Activated T-cell treated with anti-CD3 and anti-CD28 coated beads, Interleukin-2, amount 50 U/mL, for 72 hours (primary cell): ENCODE measurements at places on chromosomes 16 and 17. TPM values are rescaled to one million over a fixed set of nuclear protein-coding genes. Genes with fewer than 3 reads are reported as not detected.
A peak's percentile ranks its signal among the peaks of the same experiment; 100 is the strongest.

ASIC2 gene
- total RNA-seq: not detected

DNA sequence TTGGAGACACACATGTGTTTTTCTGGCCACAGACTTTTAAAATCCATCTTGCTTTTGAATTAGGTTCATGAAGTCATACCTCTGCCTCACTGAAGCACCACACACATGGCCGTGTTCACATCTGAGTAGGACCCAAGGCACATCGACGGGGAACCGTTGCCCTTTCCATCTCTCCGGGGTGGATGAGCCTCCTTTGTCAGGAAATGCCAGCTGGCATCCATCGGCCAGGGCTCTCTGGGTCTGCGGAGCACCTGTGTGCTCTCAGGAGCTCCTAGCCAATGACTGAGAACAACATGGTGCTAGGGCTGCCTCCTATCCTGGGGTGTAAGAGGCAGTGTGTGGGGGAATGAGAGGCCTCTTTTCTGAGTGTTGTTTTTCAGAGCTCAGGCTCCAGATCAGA lies 24.5 kb upstream of the NKD1 start:
- H3K4me3 ChIP-seq: no peak overlapping the region
- no peaks in the 10 kb centered on the region for H3K36me3 ChIP-seq
- no peaks in the 10 kb centered on the region for H3K4me1 ChIP-seq
- no peak for DNase-seq

- H3K4me1 ChIP-seq: no peaks in the 10 kb centered on the region
- H3K27ac ChIP-seq: no peak overlapping the region
- DNase-seq: no peak
Observed at GRCh38 chr17:3213587-3213986, 6.1 kb downstream of the OR1A1 start.

DNA sequence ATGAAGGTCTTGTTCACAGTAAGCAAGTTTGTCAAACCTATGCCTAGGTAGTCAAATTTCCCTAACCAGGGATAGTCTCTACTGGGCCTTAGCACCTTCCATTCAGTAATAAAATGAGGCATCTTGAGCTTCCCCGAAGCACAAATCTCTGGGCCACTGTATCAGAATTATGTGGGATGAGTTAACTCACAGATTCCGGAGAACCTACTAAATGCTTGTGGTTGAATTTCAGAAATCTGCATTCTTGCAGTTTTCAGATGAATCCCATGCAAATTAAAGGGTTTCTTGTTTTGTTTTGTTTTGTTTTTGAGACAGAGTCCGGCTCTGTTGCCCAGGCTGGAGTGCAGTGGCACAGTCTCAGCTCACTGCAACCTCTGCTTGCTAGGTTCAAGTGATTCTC lies 478.8 kb upstream of the HSBP1 start:
- H3K36me3 ChIP-seq: no peaks in the 10 kb centered on the region
- H3K27ac ChIP-seq: no peak overlapping the region
- no peak overlapping the region for H3K4me3 ChIP-seq

DCTPP1 gene
- total RNA-seq: 56.5 TPM

DNA sequence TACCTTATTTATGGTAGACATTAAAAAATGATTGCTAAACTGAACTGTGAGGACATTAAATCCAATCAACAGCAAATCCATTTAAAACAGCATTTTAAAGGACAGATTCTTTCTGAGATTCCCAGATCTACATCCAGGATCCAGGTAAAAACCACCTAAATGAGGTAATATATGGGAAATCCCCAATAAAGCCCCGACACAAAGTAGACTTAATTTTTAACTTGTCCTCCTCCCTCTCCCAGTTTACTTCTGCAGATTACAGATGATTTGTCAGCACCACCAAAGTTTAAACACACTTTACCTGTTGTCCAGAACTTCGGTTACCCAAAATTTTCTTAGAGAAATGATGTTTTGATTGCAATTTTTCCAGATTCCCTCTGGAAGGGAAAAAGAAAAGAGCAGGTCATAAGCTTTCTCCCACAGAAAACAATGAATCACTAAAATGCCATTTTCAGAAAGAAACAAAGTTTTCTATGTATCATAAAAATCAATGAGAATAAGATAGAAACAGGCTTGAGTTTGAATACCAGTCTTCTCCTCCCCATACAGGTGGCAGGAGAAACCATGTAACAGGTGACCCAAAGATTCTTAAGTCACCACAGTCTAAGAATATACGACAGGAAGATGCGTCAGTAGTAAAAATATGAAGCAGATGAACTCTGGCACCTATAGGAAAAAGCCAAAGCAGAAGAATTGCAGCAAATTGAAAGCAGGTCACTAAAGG lies 22.8 kb downstream of the GJC1 start:
- no peaks in the 10 kb centered on the region for H3K4me1 ChIP-seq
- no peak overlapping the region for H3K4me3 ChIP-seq
- H3K27ac ChIP-seq: no peak overlapping the region
- H3K27me3 ChIP-seq: peaks cover 5% of the 10 kb centered on the region
- H3K36me3 ChIP-seq: no peaks in the 10 kb centered on the region
- no peak for DNase-seq

WFIKKN1 gene
- total RNA-seq: 0.49 TPM

DNA sequence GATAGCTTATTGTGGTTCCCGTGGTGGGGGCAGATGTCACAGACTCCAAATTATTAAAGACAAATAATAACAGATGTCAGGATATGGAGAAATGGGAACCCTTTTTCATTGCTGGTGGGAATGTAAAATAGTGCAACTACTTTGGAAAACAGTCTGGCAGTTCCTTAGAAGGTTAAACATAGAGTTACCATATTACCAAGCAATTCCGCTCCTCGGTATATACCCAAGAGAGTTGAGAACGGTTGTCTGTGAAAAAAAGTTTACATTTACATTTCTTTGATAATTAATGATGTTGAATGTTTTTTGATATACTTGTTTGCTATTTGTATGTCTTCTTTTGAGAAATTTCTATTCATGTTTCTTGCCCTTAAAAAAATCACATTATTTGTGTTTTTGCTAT lies 41.2 kb downstream of the OR1D5 start:
- no peaks in the 10 kb centered on the region for H3K27me3 ChIP-seq
- DNase-seq: no peak
- H3K27ac ChIP-seq: no peak overlapping the region
- peaks cover 26% of the 10 kb centered on the region for H3K36me3 ChIP-seq

GRCh38 chr16:83335076-83335475 lies 472.7 kb upstream of the HSBP1 start:
- H3K4me1 ChIP-seq: no peaks in the 10 kb centered on the region
- H3K27me3 ChIP-seq: no peaks in the 10 kb centered on the region
- no peak overlapping the region for H3K4me3 ChIP-seq
- H3K27ac ChIP-seq: no peak overlapping the region
- no peaks in the 10 kb centered on the region for H3K36me3 ChIP-seq

UTS2R gene
- total RNA-seq: not detected

DNA sequence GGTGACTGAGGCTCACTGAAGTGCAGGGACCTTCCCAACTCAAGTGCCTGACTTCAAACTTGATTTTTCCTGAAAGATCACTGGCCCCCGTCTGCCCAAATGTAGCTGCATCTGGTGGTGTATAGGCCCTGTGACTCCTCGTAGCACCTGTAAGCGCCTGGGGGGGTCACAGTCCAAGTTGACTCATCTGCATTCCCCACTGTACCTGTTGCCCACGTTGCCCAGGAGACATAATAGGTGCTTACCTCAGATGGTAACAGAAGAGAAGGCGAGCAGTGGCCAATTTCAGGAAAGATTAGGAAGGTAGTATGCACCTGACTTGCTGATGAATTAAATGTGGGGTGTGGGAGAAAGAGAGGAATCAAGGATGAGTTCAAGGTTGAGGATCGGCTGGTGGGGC lies 44.1 kb upstream of the EMP2 start:
- H3K4me1 ChIP-seq: no peaks in the 10 kb centered on the region
- no peak overlapping the region for H3K27ac ChIP-seq
- no peaks in the 10 kb centered on the region for H3K36me3 ChIP-seq
- no peak overlapping the region for H3K4me3 ChIP-seq
- no peak for DNase-seq

LGALS9 gene
- total RNA-seq: 44.8 TPM

- no peak overlapping the region for H3K4me3 ChIP-seq
- no peak for DNase-seq
- H3K4me1 ChIP-seq: peaks cover 8% of the 10 kb centered on the region
- H3K27ac ChIP-seq: no peak overlapping the region
- no peaks in the 10 kb centered on the region for H3K27me3 ChIP-seq
Observed at GRCh38 chr16:24163935-24164334, 92.2 kb upstream of the CACNG3 start.

GRCh38 chr16:23013484-23013883 lies 135.8 kb downstream of the USP31 start:
- H3K4me1 ChIP-seq: no peaks in the 10 kb centered on the region
- H3K36me3 ChIP-seq: no peaks in the 10 kb centered on the region
- peaks cover 4% of the 10 kb centered on the region for H3K27me3 ChIP-seq
- no peak overlapping the region for H3K4me3 ChIP-seq

FLOT2 gene
- total RNA-seq: 141 TPM

DNA sequence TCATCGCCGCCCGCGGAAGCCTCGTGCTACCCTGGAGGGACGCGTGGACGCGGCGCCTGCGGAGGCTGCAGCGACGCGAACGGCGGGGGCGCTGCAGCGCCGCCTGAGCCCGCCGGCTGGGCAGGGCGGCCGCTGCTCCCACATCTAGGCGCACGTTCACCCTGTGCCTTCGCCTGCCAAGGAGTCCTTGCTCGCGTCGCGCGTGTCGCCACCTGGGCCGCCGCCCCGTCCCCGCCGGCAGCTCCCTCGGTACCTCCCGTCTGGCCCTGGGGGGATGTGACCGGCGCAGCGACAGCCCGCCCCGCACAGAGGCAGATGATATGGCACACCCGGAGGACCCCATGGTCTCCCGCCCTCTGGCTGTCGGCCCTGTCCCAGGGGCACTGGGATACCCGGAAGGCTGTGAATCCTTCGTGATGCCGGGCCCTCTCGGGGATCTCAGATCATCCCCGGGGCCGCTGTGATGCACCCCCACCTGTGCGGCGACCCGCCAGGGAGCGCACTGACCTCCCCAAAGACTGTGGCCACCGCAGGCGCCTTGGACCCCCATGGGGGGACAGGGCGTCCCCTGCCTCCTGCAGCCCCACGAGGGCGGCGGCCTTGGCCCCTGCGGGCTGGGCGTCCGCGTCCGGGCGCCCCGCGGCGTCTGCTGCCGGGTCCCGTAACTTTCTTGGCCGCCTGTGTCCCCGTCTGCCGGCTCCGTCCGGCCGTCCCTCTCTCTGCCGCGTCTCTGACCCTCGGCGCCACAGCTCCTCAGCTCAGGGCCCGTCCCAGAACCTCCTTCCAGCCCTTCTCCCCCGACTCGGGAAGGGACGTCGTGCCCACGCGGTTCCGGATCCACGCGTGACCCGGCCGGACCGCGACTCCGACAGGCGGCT lies 689 bp upstream of the TBC1D24 start:
- H3K27me3 ChIP-seq: peaks cover 19% of the 10 kb centered on the region
- peak; percentile 63 for DNase-seq
- H3K27ac ChIP-seq: no peak overlapping the region
- H3K4me3 ChIP-seq: peak overlapping the region; percentile 84
- peaks cover 21% of the 10 kb centered on the region for H3K4me1 ChIP-seq

DNA sequence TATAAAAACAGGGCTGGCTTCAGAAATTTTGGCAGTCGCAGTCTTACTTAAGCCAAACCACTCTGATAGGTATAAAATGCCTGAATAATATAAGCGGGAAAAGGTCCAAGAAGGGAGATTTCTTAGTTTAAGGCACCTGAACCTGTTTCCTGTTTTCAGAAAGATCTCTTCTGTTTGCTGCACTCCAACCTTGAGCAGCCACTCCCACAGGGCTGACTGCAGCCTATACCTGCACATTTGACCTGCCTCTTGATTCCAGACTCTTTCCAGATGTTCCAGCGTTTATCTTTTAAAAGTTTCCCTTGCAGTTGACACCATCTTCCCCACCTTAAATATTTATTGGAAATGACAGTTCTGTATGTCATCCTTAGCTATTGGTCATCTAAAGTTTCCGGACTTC lies 132.2 kb downstream of the SKAP1 start:
- peak overlapping the region; percentile 26 for H3K27ac ChIP-seq
- DNase-seq: no peak
- no peaks in the 10 kb centered on the region for H3K36me3 ChIP-seq

SLC22A31 gene
- total RNA-seq: 1.3 TPM

DNA sequence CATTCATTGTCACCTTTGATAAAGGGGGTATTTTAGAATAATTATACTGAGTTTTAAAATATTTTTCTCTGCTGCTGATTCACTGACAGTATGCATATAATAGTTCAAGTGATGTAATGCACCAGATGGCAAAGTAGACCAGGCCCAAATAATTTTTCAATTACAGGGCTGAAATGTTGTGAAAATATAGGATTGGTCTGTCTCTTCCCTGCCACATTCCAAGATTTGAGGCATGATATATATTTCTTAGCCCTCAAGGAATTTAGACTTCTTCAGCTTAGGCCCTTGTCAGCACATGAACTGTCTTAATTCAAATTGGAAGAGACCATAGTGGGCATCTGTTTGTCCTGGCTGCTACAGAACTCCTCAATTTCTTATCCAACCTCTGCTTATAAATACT lies 39.2 kb upstream of the SLC12A3 start:
- no peak overlapping the region for H3K4me3 ChIP-seq
- H3K27me3 ChIP-seq: no peaks in the 10 kb centered on the region
- peaks cover 2% of the 10 kb centered on the region for H3K36me3 ChIP-seq
- H3K4me1 ChIP-seq: no peaks in the 10 kb centered on the region
- no peak overlapping the region for H3K27ac ChIP-seq
- DNase-seq: no peak

DNA sequence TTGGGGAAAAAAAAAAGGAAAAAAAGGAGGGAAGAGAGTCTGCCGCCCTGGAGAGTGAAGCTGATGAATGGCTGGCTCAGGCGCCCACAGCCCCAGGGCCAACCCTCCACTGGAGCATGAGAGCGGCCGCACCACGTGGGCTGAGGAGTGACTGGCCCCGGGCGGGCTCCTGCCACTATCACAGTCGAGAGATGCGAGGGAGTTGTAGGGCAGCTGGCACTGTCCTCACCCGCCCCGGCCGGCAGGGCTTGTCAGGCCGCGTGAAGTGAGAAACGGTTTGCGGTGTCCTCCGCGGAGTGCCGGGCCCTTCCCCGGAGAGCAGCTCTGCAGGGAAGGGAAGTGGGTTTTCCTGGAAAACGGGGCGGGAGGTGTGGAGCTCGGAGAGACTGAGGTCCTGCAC lies 45.9 kb downstream of the JPH3 start:
- DNase-seq: no peak
- no peaks in the 10 kb centered on the region for H3K36me3 ChIP-seq
- H3K27ac ChIP-seq: no peak overlapping the region
- H3K4me3 ChIP-seq: no peak overlapping the region

DNA sequence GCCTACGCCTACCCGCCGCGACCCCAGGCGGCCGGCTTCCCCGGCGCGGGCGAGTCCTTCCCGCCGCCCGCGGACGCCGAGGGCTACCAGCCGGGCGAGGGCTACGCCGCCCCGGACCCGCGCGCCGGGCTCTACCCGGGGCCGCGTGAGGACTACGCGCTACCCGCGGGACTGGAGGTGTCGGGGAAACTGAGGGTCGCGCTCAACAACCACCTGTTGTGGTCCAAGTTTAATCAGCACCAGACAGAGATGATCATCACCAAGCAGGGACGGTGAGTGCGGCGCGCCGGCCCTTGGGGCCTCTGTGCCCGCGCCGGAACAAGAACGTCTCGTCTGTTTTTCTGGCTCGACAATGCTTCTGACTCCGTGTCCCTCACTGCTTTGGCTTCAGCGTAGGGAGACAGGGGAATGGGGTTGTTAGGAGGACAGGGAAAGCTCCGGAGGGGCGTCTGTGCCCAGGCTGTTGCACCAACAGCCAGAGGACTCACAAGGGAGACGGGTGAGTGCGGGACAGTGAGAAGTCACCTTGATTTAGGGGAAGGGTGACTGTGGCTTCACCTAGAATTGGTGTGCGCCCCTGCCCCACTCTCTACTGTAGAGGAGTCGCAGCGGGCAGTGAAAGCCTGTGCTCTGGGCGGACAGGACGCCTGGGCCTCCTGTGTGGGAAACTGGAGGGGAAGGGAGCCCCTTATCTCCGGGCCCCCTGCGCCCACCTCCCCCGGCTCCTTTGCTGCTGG lies 806 bp downstream of the TBX21 start:
- no peak for DNase-seq
- H3K27me3 ChIP-seq: no peaks in the 10 kb centered on the region
- peak overlapping the region; percentile 100 for H3K4me3 ChIP-seq
- H3K27ac ChIP-seq: peak overlapping the region; percentile 98

VTN gene
- 0.30 TPM for total RNA-seq
